ENCODE measurements at places on chromosomes 3 and 15.
A peak's percentile ranks its signal among the peaks of the same experiment; 100 is the strongest.

- DNase-seq: no peak
These were observed 86.9 kb downstream of the SEMA5B start for GRCh38 chr3:122940628-122941086.

GRCh38 chr15:90871716-90872485 is 3.5 kb downstream of the FURIN start:
- no peak for DNase-seq

GRCh38 chr3:39291903-39292329 is 12.1 kb upstream of the CX3CR1 start:
- DNase-seq: peak; percentile 83

GRCh38 chr15:40104865-40105516 is 3.7 kb downstream of the BMF start:
- DNase-seq: peak; percentile 94

GRCh38 chr15:63818191-63818590 is 15.6 kb downstream of the HERC1 start:
- DNase-seq: peak; percentile 33

GRCh38 chr3:27632431-27633223 is 89.5 kb downstream of the EOMES start:
- peak; percentile 59 for DNase-seq

GRCh38 chr3:182212479-182213076 is 500.9 kb downstream of the SOX2 start:
- DNase-seq: no peak
